Stimulated activated CD4-positive, alpha-beta T cell treated with anti-CD3 and anti-CD28 coated beads, TNF-alpha, amount 100 ng/mL, for 1 hour (primary cell): ENCODE measurements at places on chromosomes 13 and 19.

DNA sequence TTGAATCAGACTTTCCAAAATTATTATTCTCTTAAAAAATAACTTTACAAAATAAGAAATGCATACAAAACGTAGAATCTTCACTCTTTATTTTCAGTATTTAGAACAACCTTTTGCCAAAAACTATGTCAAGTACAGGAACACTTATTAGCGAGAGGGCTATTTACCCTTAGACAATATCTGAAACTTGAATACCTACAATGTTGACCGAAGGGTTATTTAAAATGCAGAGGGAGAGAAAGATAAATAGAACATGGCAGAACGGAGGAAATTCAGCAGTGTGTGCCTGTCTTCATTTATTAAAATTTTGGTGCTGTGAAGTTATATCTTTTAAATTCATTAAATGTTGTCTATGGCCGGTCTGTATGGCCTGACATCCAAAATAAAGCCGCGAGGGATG lies 198.8 kb downstream of the EFNB2 start:
- DNase-seq: no peak

GRCh38 chr13:30107521-30108136 lies 199.7 kb downstream of the KATNAL1 start:
- no peak for DNase-seq

- DNase-seq: no peak
These were observed 553.5 kb downstream of the DCT start for GRCh38 chr13:93925990-93926389.

DNA sequence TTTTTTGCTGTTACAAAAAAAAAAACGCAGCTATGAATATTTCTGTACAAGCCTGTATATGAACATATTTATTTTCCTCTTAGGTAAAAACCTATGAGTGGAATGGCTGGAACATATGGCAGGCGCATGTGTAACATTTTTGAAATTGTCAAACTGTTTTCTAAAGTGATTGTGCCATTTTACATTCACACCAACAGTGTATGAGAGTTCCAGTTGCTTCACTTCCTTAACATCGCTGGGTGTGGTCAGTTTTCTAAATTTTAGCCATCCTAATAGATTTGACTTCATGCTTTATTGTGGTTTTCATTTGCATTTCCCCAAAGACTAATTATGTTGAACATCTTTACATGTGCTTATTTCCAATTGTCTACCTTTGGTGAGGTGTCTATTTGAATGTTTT lies 306.8 kb downstream of the KCNRG start:
- DNase-seq: no peak

DNA sequence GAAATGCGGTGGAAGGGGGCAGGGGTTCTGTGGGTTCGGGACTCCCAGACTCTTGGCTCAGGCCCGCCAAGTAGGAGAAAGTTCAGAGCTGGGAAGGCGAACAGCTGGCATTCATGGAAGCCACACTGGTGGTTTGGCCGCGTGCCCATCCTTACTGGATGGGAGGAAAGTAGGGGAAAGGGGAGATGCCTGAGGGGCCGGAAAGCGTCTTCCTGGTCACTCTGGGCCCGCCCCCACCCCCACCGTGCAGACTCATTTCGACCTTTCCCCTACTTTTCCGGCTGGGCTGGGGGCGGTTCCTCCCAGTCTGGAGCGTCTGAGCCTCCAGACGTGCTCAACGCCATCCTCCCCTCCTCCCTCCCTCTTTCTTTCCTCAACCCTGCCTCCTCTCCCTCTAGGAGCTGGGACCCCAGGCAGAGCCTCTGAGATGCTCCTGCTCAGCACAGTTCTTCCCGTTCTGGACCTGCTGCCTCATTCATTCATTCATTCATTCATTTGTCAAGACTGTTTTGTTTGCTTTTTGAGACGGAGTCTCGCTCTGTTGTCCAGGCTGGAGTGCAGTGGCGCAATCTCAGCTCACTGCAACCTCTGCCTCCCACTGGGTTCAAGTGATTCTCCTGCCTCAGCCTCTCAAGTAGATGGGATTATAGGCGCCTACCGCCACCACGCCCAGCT lies 3.5 kb downstream of the ANGPTL4 start:
- DNase-seq: no peak

GRCh38 chr19:16405091-16405490 lies 66.7 kb downstream of the EPS15L1 start:
- no peak for DNase-seq

DNA sequence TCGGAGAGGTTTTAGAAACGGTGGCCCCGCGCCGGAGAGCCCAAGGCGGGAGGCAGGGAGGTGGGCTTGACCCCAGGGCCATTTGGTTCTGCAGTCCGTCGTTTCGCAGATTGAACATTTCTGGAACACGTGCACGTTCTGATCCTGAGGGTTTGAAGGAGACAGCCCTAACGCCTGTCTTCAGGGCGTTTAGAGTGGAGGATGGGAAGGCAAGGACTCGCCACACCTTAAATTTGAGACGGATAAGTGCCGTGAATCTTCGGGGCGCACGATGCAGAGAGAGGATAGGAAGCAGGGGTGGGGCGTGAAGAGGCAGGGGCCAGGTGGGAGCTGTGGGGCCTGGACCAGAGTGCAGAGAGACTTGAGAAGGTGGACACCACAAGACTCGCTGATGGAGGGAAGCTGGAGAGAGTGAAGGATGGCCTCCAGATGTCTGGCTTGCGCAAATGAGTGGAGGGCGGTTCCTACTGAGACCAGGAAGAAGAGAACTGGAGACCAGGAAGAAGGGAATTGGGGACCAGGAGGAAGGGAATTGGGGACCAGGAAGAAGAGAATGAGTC lies 804 bp upstream of the MIER2 start:
- DNase-seq: no peak

DNA sequence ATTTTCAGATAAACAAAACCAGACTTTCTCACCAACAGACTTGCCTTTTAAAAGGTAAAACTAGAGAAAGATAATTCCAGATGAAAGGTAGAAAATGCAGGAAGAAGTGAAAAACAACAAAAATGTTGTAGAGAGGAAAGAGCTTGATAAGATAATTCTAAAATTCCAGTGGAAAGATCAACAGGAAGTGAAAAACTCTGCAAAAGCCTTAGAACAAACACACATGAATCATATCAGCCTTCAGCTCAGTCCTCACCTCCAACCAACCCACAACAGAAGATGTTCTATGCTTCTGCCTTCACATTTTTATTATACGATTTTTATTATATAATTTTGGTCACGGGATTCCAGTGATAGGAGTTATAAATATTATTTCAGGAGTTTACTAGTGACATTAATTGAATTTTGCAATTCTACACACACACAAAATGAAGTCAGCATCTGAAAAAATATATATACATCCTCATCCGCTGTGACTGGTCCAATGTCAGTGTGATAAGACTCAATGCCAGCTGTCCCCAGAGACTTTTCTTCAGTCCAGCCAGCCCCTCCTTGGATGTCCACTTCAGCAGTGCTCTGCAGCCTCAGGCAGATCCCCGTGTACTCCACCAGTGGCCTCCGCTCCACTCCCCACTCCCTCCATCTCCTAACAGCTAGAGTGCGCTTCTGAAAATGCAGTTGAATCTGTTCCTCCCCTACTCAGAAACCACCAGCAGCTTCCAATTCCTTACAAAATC lies 57.9 kb downstream of the GADD45B start:
- no peak for DNase-seq
